Mesenteric fat pad (tissue), 1 donor: ENCODE measurements at places on chromosomes 6 and 20. TPM values are rescaled to one million over a fixed set of nuclear protein-coding genes. Genes with fewer than 3 reads are reported as not detected.

GRCh38 chr20:51514249-51514648, 28.3 kb downstream of the NFATC2 start:
- no peak for DNase-seq

DNA sequence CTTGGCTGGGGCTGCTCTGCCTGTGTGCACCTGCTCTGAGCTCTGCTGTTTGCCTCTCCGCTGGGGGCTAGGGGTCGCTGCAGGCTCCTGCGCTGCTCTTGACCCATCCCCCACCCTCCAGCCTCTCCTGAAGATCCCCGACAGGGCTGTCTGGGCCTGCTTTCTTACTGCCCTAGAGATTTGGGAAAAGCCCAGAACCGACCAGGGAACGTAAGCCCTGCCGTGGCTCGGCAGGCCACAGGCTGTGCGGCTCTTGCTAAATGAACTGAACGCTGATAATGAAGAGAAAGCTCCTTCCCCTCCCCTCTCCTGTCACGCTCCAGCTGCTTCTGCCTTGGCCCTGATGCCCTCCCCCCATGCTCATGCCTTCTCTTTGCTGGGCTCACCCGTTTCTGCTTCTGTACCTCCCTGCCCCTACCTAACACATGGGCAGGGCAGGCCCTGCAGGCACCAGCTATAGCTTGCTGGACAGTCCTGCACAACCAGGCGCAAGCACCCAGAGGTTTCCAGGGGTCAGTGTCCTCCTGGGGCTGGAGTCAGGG, 32.0 kb upstream of the PCMTD2 start:
- no peak for DNase-seq

The EEF1A2 gene
- total RNA-seq: 1.2 TPM

DNA sequence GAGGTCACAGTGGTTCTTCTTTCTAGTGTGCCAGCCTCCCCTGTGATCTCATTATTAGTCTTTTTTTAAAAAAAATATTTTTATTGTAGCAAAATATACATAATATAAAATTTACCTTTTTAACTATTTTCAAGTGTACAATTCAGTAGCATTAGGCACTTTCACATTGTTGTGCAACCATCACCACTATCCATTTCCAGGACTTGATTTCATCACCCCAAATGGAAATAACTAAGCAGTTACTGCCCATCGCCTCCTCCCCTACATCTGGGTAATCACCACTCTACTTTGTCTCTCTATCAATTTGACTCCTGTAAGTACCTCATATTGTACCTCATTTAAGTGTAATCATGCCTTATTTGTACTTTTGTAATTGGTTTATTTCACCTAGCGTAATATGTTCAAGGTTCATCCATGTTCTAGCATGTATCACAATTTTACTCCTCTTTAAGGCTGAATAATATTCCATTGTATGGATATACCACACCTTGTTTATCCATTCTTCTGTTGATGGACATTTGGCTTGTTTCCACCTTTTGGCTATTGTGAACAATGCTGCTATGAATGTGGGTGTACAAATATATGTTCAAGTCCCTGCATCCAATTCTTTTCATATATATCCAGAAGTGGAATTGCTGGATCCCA, 68.6 kb upstream of the FYN start:
- DNase-seq: no peak

GRCh38 chr6:134516582-134516981, 198.7 kb upstream of the SGK1 start:
- no peak for DNase-seq

- DNase-seq: no peak
Measured at GRCh38 chr6:31138982-31139381, at the start of gene PSORS1C2. TSS of gene PSORS1C2 (minus strand) at chr6:31139066. CDS start at chr6:31139026, 40 bp downstream.

- no peak for DNase-seq
Measured at GRCh38 chr6:20071998-20072397, 140.3 kb downstream of the MBOAT1 start.

The KIAA1755 gene
- total RNA-seq: 5.6 TPM

The TBX18 gene
- 13.8 TPM for total RNA-seq

DNA sequence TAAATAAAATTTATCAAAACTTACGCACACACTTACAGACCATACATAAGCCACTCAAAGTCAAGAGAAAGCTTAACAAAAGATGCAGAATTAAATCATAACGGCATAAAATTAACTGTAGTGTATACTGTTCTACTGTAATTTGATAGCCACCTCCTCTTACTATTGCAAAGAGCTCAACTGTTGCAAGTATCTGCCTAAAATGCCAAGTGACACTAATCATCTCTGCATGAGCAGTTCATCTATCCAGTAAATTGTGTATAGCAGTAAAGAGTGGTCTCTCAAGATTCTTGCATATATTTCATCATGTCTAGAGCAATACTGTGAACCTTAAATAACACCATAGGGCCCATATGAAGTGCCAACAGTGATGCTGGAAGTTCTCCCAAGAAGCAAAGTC, 12.3 kb downstream of the OR2H2 start:
- no peak for DNase-seq
